ENCODE measurements at places on chromosomes 12 and 14.

- no peak for DNase-seq
These were observed 28.8 kb downstream of the HECTD4 start for GRCh38 chr12:112353393-112353792.

DNA sequence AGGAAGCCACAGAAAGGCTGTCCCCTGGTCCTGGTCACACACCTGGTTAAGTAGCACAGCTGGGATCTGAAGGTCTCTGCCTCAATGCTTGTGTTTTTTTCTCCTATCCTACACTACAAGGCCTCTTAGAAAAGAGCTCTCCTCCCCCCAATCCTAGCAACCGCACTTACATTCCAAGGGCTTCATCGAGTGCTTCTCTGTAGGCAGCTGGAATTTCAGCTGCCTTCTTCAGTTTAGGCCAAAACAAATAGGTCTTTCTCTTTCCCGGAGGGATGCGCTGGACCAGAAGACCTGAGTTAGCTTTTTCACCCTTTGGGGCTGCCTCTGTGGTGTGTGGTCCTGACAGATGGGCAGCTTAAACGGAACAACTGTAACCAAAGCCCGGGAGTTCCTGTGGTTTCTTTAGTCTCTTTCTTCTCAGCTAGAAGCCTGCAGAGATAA is 109.7 kb downstream of the GPATCH2L start:
- no peak for DNase-seq

GRCh38 chr12:123013185-123014095 is 33.0 kb downstream of the ARL6IP4 start:
- DNase-seq, result no peak

DNA sequence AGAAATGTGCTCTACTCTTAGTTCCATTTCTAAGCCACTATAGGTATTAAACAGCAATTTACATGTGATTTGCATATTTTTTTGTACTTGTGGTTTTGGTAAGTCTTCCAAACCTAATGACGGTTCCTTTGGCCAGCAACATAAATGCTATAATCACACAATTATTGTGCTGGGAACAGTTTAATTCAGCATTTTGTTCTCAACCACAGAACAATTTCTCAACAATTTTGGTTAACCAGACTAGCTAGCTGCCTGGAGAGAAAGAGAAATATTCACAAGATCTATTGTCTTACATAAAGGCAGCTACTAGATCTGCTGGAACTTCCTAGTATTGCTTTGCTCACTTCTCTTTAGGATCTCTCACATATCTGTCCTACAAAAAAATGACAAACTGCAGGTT is 265.3 kb downstream of the SOX5 start:
- no peak for DNase-seq

GRCh38 chr12:92442782-92443181 is 260.0 kb upstream of the PLEKHG7 start:
- DNase-seq, result no peak

- no peak for DNase-seq
These were observed 1.7 kb upstream of the SELPLG start for GRCh38 chr12:108635201-108635996.

DNA sequence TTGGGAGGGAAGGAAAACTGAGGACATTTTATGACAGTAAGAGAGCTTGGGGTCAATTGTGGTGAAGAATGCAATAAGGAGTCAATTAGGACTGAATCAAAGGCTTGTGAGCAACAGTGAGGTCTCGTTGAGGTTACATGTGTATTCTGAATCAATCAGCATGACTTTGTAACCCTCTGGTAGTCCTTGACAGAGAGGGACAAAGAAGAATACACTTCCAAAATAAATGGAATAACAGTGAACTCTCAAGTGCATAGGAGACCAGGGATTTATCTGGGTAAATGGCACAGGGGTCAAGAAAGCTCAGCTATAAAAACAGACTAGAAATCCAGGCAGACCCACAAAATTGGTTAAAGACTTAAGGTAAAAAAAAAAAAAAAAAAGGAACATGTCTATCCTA is 85.1 kb upstream of the NAV3 start:
- no peak for DNase-seq

- DNase-seq, result no peak
These were observed 199.5 kb upstream of the SFSWAP start for GRCh38 chr12:131511391-131511802.

GRCh38 chr12:108332791-108333382 is 6.2 kb downstream of the CMKLR1 start:
- DNase-seq, result no peak

DNA sequence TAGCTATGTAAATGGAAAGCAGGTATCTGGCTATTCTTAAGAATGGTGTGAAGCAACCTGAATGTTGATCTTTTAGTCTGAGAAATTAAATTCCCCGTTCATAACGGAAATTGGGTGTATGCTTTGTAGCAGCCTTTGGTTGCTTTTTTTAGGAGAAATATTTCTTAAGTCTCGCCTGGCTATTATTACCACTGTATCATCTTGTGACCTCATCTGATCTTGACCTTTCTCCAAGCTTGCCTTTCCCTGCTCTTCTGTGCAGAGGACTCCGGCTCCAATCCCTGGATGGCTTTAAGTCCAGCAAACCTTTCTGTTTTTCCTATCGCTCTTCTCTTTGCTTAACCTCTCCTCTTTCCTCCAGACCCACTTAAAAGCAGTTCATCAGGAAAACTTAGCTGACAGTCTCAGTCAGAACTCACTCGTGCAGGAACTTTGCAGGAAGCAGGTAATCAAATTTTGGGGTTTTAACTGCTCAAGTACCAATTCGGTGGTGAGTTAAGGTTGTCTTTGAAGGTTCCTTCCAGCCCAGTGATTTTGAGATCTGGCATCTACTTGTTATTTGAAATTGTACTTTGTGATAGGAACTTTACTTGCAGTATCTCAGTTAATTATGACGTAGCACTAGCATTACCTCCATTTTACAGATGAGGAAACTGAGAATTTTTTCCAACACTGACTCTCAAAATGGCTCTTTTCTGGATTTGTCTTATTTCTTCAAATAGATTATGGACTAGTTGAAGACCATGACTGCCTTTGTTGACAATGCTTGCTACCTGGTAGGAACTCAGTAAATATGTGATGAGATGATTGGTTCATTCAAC is 14.1 kb downstream of the PPFIBP1 start:
- no peak for DNase-seq

- no peak for DNase-seq
These were observed 150.1 kb downstream of the PIWIL1 start for GRCh38 chr12:130487636-130488357.

DNA sequence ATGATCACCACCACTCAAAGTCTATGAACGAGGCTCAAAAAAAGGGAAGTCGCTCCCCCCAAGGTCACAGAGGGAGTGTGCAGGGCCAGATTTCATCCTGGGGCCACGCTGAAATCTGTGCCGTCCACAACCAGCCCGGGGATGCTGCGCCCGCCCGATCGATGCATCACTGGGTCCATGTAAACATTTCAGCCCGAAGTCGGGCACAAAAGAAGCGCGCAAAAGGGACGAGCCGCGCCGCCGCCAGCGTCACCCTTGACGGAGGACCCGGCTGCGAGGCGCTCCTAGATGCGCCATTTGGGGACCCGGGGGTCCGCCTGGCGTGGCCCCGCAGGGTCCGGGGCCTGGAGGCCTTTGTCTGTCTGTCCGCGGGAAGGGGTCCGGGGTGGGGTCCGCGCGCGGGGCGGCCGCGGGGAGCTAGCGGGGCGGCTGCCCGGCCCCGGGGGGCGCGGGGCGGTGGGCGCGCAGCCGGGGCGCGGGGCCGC is 503 bp downstream of the FBXO21 start:
- DNase-seq, result peak; percentile 52

GRCh38 chr14:68672609-68673285 is 120.1 kb downstream of the ZFP36L1 start:
- DNase-seq, result no peak

DNA sequence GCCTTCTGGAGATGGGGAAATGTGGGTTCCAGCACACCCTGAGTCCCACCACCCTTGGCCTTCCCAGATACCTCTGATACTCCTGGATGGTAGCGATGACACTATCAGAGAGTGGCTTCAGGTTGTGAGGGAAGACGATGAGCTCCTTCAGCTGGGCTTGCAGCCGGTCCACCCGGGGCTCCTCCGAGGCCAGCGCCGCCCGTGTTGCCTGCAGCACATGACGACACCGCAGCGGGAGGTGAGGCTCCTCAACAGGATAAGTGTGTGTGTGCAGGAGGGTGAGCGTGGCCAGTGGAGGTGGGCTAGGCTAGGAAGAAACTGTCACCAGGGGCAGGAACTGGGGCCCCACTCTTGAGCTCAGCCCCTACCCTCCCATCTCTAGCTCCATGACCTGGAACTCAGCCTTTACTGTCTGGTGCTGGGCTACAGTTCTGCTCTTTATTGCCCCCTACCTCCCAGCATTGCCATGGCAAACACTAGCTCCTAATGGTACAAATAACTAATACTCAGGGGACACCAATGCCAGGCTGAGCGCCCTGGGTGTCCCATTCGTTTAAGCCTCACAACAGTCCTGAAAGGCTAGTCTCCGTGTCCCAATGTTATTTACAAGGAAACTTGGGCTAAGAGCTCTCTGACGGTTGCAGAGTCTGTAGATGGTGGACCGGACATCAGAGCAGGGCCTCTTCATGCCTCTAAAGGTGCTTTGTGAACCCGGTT is 64.1 kb downstream of the SYNE3 start:
- DNase-seq, result no peak

DNA sequence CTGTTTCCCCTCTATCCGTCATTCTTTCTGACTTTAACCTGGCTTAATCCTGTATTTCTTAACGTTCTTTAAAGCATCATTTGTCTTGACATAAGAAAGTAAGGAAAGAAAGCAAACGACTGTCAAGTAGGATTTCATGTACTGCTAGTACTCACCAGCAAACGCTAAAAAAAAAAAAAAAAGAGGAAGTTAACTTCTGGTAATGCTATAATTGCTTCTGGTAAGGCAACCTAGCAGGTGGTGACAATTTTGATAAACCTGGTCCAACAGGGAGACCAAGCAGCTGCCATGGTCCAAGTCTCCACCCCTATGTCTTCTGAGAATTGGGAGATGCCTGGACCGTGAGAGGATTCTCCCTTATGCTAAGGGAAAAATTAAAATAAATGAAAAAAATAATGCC is 306.6 kb downstream of the DAD1 start:
- no peak for DNase-seq

GRCh38 chr12:94139816-94140215 is 8.6 kb upstream of the PLXNC1 start:
- DNase-seq, result no peak

DNA sequence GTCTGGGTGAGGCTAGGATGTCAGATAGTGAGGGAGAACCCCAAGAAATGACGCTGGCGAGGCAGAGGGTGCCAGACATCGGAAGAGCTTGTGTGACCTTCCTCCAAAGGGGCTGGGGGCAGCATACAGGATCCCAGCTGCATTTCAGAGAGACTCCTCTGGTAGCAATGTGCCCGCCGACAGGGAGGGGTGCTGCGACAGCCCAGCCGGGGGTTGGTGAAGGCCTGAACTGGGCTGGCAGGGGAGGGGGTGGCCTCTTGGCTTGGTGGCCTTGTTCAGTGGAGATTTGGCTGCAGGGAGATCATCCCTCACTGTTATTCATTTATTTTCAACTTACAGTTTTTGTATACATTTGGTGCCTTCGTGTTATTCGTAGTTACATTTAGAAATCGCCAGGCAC is 5.2 kb downstream of the TCHP start:
- DNase-seq, result no peak

DNA sequence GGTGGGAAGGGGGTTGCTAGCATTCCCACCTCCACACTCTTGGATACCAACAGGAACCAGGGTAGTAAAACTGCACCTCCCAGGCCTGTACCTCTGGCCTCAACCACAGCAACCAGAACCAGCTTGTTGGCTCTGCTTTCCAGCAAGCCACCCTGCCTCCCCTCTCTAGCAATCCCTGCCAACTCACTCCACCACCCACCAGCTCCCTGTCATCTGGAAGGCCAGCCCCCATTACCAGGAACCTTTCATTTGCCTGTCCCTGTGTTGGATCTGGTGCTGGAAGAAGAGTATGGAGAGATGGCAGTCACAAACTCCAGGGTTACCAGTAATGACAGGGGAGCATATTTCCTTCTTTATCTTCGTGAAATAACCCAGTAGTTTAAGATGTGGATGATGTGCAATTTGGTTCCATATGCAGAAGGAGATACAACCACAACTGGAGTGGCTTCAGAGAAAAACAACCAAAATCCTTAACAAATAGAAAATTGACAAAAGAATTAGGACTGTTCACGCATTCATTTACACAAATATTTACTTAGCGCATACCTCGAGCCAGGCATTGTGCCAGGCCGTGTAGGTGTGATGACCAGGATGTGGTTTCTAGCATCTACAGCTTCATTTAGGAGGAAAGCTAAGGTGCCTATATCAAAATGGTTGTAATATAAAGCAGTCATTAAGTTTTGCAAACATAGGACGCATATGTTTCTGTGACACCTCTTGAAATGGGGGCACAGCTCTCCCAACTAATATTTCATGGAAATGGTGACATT is 3.4 kb downstream of the B4GALNT3 start:
- DNase-seq, result no peak

- DNase-seq, result no peak
These were observed 3.1 kb upstream of the GPX2 start for GRCh38 chr14:64945431-64946178.

- peak; percentile 46 for DNase-seq
These were observed 91.7 kb upstream of the SEL1L start for GRCh38 chr14:81625343-81625742.

DNA sequence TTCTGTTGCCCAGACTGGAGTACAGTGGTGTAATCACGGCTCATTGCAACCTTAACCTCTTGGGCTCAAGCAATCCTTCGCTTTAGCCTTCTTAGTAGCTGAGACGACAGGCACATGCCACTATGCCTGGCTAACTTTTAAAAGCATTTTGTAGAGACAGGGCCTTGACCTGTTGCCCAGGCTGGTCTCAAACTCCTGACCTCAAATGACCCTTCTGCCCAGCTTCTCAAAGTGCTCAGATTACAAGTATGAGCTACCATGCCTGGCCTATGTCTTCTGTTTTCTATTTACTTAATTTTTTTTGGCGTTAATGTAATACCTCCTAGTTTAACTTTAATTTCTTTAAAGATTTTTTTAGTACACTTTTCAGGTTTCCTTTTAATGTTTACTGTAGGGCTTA is 20.6 kb upstream of the KLRF1 start:
- no peak for DNase-seq

DNA sequence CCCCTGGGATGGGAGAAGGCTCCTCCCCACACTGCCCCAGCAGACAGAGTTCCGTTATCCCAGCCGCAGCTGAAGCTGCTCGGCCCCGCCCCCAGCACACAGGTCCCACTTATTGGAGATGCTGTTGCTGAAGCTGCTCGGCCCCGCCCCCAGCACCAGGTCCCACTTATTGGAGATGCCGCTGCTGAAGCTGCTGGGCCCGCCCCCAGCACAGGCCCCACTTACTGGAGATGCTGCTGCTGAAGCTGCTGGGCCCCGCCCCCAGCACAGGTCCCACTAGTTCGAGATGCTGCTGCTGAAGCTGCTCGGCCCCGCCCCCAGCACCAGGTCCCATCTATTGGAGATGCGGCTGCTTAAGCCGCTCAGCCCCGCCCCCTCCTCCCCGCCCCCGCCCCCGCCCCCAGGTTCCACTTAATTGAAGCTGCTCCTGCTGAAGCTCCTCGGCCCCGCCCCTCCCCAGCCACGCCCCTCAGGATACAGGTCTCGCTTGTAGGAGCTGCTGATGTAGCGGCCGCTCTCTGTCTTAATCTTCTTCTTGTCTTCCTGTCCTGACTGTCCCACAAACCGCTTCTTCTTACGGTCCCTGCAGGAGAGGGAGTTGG is 12.0 kb downstream of the CFAP73 start:
- DNase-seq, result no peak

All from hepatocyte (in vitro differentiated cells).